ENCODE measurements at places on chromosomes 2 and 18.

- DNase-seq = no peak
These were observed 272.2 kb upstream of the ID2 start for GRCh38 chr2:8409461-8410260.

DNA sequence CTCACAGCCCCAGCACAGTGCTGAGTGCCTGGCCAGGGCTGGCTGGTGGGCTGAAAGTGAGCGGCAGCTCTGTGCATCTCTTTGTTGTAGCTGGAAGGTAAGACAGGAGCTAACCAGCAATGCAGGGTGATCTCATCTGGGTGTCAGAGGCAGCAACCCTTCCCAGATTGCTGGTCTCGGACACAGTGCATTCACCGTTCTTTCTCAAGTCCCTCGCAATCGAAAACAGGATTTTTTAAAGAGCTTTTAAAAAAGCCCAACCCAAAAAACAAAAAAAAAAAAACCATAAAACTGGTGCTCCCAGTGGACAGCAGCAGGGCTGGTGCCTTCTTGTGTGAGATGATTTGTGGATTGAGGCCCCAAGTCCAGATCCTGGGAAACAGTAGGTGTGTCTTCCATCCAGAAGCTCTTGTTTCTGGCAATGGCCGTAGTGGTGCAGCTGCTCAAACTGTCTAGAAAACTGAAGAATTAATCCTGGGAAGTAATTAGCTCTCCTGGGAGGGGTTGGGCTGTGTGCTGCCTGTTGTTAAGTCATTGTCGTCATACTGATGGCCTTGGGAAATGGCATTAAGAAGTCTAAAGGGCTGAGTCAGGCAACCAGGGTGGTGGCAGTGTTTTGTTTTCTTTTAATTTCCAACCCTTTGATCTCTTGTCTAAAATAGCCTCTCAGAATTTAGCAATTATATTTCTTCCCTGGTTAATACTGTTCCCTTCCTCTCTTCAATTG lies 156.7 kb downstream of the KLHL29 start:
- no peak for DNase-seq

DNA sequence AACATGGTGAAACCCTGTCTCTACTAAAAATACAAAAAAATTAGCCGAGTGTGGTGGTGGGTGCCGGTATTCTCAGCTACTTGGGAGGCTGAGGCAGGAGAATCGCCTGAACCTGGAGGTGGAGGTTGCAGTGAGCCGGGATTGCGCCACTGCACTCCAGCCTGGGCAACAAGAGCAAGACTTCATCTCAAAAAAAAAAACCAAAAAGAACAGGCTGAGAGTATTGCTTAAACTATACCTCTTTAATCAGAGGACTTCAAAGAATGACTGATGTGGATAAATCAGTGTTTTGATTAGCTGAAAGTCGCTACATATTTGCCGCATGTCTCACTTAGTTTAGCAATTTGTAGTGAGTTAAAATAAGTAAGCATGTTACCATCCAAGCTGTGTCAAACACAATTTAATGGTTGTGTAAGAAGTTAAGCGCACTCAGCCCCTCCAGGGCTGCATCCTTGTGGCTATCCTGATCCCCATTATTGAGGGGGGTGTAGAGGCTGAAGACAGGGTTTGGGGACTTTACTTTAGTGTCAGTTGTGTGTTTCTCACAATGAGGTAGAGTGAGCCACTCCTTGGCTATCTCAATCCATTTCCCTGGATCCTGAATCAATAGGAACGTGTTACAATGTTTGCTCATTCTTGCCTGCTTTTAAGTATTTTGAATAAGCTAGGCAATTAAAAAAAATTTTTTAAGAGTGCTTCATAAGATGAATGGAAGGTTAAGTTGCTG lies 11.0 kb upstream of the FARP2 start:
- DNase-seq = no peak

- DNase-seq = no peak
These were observed 205.8 kb upstream of the SMAD2 start for GRCh38 chr18:48136051-48136826.

GRCh38 chr2:111944531-111945210 lies 46.3 kb downstream of the MERTK start:
- DNase-seq = no peak

GRCh38 chr18:73959352-73959751 lies 188.3 kb downstream of the FBXO15 start:
- DNase-seq = no peak

DNA sequence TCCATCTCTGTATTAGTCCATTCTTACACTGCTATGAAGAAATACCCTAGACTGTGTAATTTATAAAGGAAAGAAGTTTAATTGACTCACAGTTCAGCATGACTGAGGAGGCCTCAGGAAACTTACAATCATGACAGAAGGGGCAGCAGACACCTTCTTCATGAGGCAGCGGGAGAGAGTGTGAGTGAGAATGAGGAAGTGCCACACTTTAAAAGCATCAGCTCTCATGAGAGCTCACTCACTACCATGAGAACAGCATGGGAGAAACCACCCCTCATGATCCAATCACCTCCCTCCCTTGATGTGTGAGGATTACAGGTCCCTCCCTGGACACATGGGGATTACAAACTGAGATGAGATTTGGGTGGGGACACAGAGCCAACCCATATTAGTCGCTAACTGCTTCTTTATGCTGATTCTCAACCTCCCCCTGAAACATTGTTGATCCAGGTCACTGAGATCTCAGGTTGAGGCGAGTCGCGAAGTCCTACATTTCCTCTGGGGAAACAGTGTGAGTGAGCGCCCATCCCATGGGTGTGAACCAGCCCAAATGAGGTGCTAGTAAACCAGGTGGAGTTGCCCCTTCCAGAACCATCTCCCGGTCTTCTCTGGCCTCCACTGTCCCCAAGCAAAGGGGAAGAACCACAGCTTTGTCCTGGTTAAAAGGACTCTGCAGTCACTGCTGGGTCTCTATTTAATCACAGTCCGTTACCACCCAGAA lies 123.8 kb downstream of the CAPN13 start:
- no peak for DNase-seq

- DNase-seq = no peak
These were observed 11.7 kb upstream of the RALB start for GRCh38 chr2:120240901-120241429.

- no peak for DNase-seq
These were observed 9.7 kb downstream of the SNED1 start for GRCh38 chr2:241007880-241008710.

DNA sequence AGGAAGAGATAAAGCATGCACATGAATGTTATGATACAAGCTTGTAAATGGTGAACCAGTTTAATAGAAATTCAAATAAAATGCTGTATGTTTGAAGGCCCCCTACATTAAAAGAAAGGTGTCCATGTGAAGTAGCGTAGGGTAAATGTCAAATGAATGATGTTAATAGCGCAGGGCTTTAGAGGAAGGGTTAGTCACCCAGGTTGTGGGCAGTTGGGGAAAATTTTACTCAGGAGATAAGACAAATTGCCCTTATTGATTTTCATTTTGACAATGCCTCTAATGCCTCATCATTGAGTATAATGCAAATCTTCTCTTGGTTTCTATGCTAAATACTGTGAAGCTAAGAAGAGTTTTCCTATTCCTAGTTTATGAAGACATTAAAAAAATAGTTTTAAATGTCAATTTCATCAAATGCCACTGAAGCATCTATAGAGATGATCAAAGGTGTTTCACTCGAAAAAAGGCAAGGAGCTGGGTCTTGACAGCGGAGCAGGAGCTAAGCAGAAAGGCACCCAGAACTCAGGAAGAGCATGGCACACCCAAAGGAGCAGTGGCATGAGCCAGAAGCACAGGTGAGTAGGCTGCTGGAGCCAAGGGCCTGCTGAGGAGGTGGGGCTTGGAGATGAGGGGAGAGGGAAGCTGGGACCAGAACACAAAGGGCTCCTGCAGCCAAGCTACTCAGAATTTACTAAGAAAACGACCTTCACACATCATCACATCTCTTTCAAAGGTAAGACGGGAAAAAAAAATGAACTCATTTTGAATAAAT lies 129.3 kb upstream of the ACKR3 start:
- DNase-seq = no peak
